NCI-H69 (cell line): ENCODE measurements at places on chromosomes 6 and 20.

DNA sequence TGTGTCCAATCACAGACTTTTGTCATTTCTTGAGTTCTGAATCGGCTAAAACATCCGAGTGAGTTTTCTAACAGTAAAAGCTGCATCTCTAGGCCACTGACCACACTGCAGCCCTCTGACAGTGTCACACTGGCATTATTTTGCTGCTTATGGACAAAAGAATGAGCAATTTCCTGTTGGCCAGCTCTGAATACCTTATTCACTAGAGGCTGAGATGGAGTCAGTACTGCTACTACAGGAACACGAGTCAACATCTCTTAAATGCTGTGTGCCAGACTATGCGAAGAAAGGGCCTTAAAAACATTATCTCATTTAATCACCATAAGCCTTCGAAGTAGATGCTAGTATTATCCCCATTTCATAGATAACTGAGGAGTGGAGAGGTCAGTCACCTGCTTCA is 42.5 kb upstream of the IPCEF1 start:
- no peak for DNase-seq

GRCh38 chr20:41082306-41082705 is 53.7 kb downstream of the TOP1 start:
- no peak for DNase-seq

- no peak for DNase-seq
These were observed 135.1 kb downstream of the AGPAT4 start for GRCh38 chr6:161138543-161139303.

- no peak for DNase-seq
These were observed 9.6 kb downstream of the BTNL2 start for GRCh38 chr6:32397252-32397920.

- no peak for DNase-seq
These were observed 87.2 kb downstream of the GINS1 start for GRCh38 chr20:25494506-25495188.

DNA sequence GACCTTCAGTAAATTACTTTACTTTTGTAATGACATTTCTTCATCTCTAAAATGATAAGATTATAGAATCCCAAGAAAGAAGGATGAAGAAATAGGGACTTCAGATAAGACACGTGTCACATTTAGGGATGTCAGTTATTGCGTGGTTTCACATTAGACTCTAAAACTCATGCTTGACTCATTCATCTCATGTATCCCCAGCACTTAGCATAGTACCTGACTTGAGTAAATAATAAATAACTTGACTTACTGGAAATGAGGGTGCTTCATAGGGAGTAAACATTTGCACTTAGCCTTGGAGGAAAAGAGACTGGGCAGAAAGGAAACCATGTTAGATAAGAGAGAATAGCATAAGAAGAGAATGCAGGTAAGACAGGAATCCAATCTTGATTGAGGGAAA is 37.2 kb downstream of the VTA1 start:
- no peak for DNase-seq

DNA sequence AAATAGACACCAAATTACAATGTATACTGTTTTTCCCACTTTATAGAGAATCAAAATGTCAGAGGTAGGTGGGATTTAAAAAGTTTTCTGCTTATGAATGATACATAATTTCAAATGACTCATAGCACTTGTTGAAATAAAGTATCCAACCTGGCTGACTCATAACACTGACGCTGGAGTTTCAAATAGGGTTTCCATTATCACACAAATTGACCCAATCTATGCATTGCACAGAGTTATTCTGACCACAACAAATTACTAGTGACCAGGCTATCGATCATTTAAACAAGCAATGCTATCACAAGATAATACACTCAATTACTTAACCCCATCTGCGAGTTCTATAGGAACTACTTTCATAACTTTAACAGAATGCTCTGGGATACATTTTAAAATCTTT is 31.9 kb upstream of the PRELID3B start:
- DNase-seq, result no peak

DNA sequence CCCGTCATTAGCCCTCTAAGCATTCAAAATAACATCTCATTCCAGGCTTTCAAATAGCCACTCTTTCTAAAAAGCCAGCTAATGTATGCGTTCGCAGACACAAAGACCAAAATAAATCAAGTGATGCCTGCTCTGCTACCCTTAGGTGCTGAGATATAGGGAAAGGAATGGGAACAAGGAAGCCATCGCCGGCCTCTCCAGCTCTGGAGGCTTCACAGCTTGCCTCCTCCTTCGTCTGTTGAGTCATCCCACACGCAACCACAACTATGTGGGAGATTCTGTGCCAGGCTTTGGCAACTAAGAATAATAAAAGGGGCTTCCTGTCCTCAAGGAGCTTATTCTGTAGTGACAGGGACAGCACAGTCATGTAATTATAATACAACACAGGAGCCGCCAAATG is 27.3 kb upstream of the SLC22A23 start:
- no peak for DNase-seq
